ENCODE measurements at places on chromosomes 3 and 15. TPM values are rescaled to one million over a fixed set of nuclear protein-coding genes. Genes with fewer than 3 reads are reported as not detected.

- DNase-seq = no peak
- no peaks in the 10 kb centered on the region for H3K36me3 ChIP-seq
- peaks cover 38% of the 10 kb centered on the region for H3K4me1 ChIP-seq
- H3K27me3 ChIP-seq = no peaks in the 10 kb centered on the region
- H3K27ac ChIP-seq = no peak overlapping the region
Measured at GRCh38 chr3:133663569-133664313, 2.0 kb upstream of the TOPBP1 start.

P2RY1 gene
- 0.67 TPM for total RNA-seq

CCR1 gene
- not detected for total RNA-seq

DNA sequence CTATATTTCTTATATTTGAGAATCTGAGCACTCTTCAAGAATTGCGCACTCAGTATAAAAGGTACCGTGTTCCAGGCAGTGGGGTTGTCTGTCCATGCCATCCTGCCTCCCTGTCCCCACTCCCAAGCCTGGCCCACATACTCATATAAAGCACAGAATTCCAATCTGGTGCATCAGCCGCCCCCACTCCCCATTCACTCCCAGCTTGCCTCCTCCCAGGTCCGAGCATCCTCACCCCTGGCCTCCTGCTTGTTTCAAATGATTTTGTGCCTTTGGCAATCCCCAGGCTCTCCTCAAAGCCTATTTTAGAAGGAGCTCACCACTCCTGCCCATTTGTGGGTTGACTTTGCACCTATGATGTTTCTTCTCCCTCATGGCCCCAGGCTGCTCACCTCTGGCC is 22.2 kb upstream of the IGF1R start:
- no peak overlapping the region for H3K27ac ChIP-seq
- DNase-seq = no peak
- no peak overlapping the region for H3K4me3 ChIP-seq

DNA sequence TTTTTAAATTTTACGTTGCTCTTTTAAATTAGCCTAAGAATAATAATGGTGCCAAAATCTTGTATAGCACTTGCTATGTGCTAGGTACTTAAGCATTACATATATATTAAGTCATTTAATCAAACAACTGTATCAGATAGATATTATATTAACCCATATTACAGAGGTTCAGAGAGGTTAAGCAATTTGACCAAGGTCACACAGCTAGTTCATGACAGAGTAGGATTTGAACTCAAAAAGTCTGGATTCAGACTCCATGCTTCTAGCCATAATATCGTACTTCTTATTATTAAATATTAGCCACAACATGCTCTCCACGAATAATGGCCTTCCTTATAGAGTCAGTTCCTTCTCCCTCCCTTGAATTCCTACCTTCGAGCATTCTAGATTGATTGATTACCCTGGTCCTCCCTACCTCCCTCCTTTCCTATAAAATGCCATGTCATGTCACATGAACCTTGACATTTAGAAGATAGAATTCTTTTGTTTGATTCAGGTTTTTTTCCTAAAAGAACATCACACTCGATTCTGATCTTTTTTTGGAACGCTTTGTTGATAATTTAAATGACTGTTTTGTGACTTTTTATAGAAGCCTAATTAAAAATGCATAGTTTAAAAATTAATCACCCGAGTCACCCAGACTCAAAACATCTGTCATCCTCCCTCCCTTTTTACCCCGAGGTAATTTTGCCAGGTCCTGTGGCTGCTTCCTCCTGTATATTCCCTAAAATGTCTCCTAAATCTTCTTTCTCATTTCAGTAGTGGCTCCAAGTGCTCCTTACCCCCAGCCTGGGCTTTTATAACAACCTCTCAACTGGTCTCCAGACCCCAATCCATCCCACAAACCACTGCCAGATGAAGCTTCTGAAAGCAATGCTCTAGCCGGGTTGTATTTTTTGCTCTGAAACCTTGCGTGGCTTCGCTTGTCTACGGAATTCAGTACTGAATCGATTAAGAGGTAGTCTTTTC is 8.5 kb upstream of the PSMD6 start:
- peaks cover 10% of the 10 kb centered on the region for H3K4me1 ChIP-seq
- DNase-seq = no peak
- no peak overlapping the region for H3K4me3 ChIP-seq

- H3K27ac ChIP-seq = no peak overlapping the region
- no peak overlapping the region for H3K4me3 ChIP-seq
- no peak for DNase-seq
- H3K36me3 ChIP-seq = no peaks in the 10 kb centered on the region
- no peaks in the 10 kb centered on the region for H3K27me3 ChIP-seq
Measured at GRCh38 chr3:160133757-160134156, 91.5 kb upstream of the C3orf80 start.

GRCh38 chr3:145893331-145893730 is 267.7 kb downstream of the PLOD2 start:
- H3K27ac ChIP-seq = no peak overlapping the region
- no peaks in the 10 kb centered on the region for H3K36me3 ChIP-seq
- H3K4me1 ChIP-seq = peaks cover 12% of the 10 kb centered on the region

DNA sequence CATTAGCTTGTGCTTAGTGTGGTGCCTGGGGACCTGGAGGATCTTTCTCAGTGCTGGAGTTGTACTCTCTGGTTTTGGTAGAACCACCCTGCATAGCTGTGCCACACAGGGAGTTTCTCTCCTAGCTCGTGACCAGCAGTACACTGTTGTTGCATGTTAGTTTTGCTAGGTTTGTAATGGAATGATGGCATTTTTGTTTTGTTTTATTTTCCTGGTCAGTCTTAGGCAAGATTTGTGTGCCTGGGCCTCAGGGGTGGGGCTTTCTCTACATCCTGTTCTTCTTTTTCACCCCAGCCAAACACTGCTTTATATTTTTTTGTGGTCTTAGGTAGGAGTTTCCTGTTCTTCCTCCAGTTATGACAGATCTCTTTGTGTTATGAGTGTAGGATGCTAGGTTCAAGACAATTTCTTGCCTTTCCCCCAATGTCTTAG is 534.5 kb upstream of the KCNMB2 start:
- DNase-seq = no peak
- no peak overlapping the region for H3K4me3 ChIP-seq
- H3K36me3 ChIP-seq = peaks cover 4% of the 10 kb centered on the region
- H3K27me3 ChIP-seq = no peaks in the 10 kb centered on the region

DGKG gene
- total RNA-seq = not detected

GRCh38 chr3:155485897-155486296 is 192.4 kb upstream of the STRIT1 start:
- no peaks in the 10 kb centered on the region for H3K4me1 ChIP-seq
- no peak for DNase-seq
- H3K36me3 ChIP-seq = no peaks in the 10 kb centered on the region
- no peak overlapping the region for H3K27ac ChIP-seq
- H3K27me3 ChIP-seq = no peaks in the 10 kb centered on the region

DNA sequence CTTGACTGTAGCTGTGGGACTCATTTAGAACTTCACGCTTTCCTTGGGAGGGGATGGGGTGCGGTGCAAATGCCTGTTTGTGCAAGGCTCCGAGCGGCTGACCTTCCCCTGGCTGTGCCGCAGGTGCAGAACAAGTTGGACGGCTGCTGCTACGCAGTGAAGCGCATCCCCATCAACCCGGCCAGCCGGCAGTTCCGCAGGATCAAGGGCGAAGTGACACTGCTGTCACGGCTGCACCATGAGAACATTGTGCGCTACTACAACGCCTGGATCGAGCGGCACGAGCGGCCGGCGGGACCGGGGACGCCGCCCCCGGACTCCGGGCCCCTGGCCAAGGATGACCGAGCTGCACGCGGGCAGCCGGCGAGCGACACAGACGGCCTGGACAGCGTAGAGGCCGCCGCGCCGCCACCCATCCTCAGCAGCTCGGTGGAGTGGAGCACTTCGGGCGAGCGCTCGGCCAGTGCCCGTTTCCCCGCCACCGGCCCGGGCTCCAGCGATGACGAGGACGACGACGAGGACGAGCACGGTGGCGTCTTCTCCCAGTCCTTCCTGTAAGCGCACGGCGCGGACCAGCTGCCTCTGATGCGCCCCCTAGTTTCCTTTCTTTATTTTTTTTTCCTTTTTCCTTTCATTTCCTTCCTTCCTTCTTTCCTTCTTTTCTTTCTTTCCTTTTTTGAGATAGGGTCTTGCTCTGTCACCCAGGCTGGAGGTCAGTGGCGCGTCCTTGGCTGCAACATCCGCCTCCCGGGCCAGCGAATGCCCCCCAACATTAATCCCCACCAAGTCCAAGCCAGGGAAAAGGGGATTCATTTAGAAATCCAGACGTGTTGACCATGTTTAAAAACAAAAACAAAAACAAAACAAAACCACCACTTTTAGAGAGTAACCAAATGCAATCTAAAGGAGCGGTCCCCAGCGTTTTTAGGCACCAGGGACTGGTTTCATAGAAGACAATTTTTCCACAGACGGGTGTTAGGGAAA is 42.7 kb downstream of the EIF2AK4 start:
- peaks cover 36% of the 10 kb centered on the region for H3K36me3 ChIP-seq
- peak overlapping the region; percentile 73 for H3K4me3 ChIP-seq
- peak; percentile 85 for DNase-seq
- H3K27me3 ChIP-seq = no peaks in the 10 kb centered on the region

- H3K27ac ChIP-seq = no peak overlapping the region
- H3K4me1 ChIP-seq = no peaks in the 10 kb centered on the region
- H3K27me3 ChIP-seq = peaks cover under 1% of the 10 kb centered on the region
- no peak for DNase-seq
- H3K36me3 ChIP-seq = no peaks in the 10 kb centered on the region
Measured at GRCh38 chr15:93121973-93122910, 33.2 kb upstream of the RGMA start.

CPA3 gene
- not detected for total RNA-seq

GRCh38 chr15:74253211-74253921 is 17.2 kb downstream of the CCDC33 start:
- peaks cover 12% of the 10 kb centered on the region for H3K27me3 ChIP-seq
- no peak overlapping the region for H3K4me3 ChIP-seq
- no peak for DNase-seq
- H3K4me1 ChIP-seq = peaks cover 43% of the 10 kb centered on the region
- H3K27ac ChIP-seq = peak overlapping the region; percentile 44

GOLGA8O gene
- 2.4 TPM for total RNA-seq

SERINC4 gene
- total RNA-seq = not detected

DPPA2 gene
- not detected for total RNA-seq

All from osteocyte (in vitro differentiated cells).